ENCODE measurements at places on chromosomes 16 and 17.

DNA sequence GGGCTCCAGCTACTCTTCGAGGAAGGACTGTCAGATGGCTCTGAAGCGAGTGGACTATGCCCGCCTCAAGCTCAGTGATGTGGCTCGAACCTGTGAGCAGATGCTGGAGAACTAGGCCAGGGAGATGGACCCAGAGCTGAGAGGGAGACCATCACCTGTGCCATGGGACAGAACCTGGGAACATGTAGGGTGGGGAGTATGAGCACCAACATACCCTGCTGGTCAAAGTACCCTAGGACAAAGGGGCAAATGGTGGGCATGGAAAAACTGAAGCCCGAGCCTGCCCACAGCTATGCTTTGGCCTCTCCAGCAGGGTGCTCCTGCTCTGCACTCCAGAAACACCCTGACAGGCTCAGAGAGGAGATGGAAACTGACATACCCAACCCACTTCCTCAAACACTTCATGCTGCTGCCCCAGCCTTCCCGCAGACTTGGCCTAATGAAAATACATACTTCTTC is 1.9 kb downstream of the MED11 start:
- H3K36me3 ChIP-seq: no peaks in the 10 kb centered on the region
- H3K4me1 ChIP-seq: peaks cover 14% of the 10 kb centered on the region
- peak overlapping the region; percentile 29 for H3K27ac ChIP-seq
- no peaks in the 10 kb centered on the region for H3K27me3 ChIP-seq

GRCh38 chr16:67943619-67944504 is at the start of gene LCAT:
Gene LCAT, minus strand, starts transcription at chr16:67944120. Its CDS starts 19 bp downstream, at chr16:67944101.
- no peak for DNase-seq
- no peak within 1 kb of the TSS for H3K4me3 ChIP-seq
- no peaks in the 10 kb centered on the region for H3K27me3 ChIP-seq
- peaks cover 3% of the 10 kb centered on the region for H3K36me3 ChIP-seq
- H3K27ac ChIP-seq: no peak within 1 kb of the TSS

GRCh38 chr17:2709183-2709661 is 2.3 kb downstream of the CLUH start:
- peaks cover 42% of the 10 kb centered on the region for H3K4me1 ChIP-seq
- H3K4me3 ChIP-seq: peak overlapping the region; percentile 93
- no peak for DNase-seq
- peak overlapping the region; percentile 27 for H3K27ac ChIP-seq
- no peaks in the 10 kb centered on the region for H3K27me3 ChIP-seq

GRCh38 chr16:70359552-70359951 is 12.8 kb downstream of the DDX19A start:
- H3K4me3 ChIP-seq: no peak overlapping the region
- H3K4me1 ChIP-seq: no peaks in the 10 kb centered on the region
- no peak overlapping the region for H3K27ac ChIP-seq
- H3K36me3 ChIP-seq: peaks cover 83% of the 10 kb centered on the region
- DNase-seq: no peak

DNA sequence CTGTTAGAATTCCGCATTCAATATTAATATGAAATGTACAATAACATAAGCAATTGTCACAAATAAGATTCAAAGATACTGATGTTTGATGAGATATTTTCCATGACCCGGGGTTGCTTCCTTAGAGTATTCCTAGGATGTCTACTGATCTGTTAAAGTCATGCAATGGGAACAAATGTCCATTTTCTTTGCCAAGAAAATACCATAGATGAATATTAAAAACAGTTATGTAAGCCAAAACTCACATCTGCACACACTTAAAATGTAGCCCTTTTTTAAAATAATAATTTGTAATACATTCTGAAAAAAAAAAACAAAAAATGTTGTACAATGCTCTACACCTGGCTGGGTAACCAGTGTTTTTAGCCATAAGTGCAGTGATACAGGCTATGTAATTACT is 259.4 kb upstream of the AXIN2 start:
- H3K27ac ChIP-seq: no peak overlapping the region
- H3K4me1 ChIP-seq: no peaks in the 10 kb centered on the region
- no peak for DNase-seq
- H3K4me3 ChIP-seq: no peak overlapping the region
- peaks cover 3% of the 10 kb centered on the region for H3K27me3 ChIP-seq

- H3K27me3 ChIP-seq: no peaks in the 10 kb centered on the region
- H3K36me3 ChIP-seq: no peaks in the 10 kb centered on the region
- no peak for DNase-seq
- H3K4me3 ChIP-seq: no peak overlapping the region
- peaks cover 12% of the 10 kb centered on the region for H3K4me1 ChIP-seq
- no peak overlapping the region for H3K27ac ChIP-seq
These were observed 5.8 kb downstream of the PLD6 start for GRCh38 chr17:17200311-17200710.
